Pancreas (tissue), 10 donors: ENCODE measurements at places on chromosomes 3 and 15. TPM values are rescaled to one million over a fixed set of nuclear protein-coding genes. Genes with fewer than 3 reads are reported as not detected.

ERICH6 gene
- not detected for total RNA-seq

GJD2 gene
- total RNA-seq = 3.2 TPM

SPTBN5 gene
- total RNA-seq = 0.35 TPM

CHL1 gene
- total RNA-seq = 1.4 TPM

ZNF660 gene
- 1.6 TPM for total RNA-seq

SPPL2A gene
- total RNA-seq = 39.7 TPM

NT5DC2 gene
- 14.5 TPM for total RNA-seq

KLF15 gene
- total RNA-seq = 37.2 TPM

KNL1 gene
- total RNA-seq = 0.04 TPM

FGF12 gene
- 7.3 TPM for total RNA-seq

PATL2 gene
- total RNA-seq = 0.42 TPM

UCN2 gene
- not detected for total RNA-seq

PROK2 gene
- total RNA-seq = not detected

CRYGS gene
- total RNA-seq = 3.0 TPM

CELSR3 gene
- total RNA-seq = 1.1 TPM

AADAC gene
- 83.7 TPM for total RNA-seq

LYSMD2 gene
- 6.6 TPM for total RNA-seq
